ENCODE measurements at places on chromosomes 12 and 14. TPM values are rescaled to one million over a fixed set of nuclear protein-coding genes. Genes with fewer than 3 reads are reported as not detected.

- no peaks in the 10 kb centered on the region for H3K36me3 ChIP-seq
- no peak overlapping the region for H3K4me3 ChIP-seq
- DNase-seq: no peak
- H3K27ac ChIP-seq: no peak overlapping the region
These were observed 18.4 kb upstream of the SRGAP1 start for GRCh38 chr12:63826006-63826585.

DNA sequence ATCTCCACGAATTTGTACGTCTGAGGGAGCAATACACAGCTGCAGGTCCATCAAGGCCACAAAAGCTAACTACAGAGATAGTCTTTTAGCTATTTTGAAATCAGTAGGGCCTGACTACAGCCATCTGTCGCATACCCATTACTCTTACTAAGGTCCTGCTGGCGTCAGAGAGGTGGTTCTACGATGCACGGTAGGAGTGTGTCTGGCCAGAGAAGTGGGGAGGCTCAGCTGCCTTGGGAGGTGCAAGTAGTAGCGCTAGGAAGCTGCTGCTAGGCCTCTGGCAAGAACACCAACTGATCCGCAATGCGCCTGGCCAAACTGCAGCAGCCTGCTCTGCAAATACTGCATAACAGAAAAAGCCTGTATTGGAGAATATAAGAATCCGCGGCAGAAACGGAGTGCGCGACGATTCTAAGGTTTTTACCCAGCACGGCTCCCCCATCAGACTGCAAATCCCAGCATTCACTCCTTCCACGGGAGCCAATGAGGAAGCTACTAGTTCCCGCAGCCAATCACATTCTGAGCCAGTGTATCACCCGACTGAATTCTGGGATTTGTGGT is 743 bp upstream of the CAND1 start:
- H3K27me3 ChIP-seq: no peaks in the 10 kb centered on the region
- DNase-seq: peak; percentile 72
- H3K4me3 ChIP-seq: peak overlapping the region; percentile 95
- H3K36me3 ChIP-seq: no peaks in the 10 kb centered on the region

- H3K27ac ChIP-seq: no peak overlapping the region
- H3K4me3 ChIP-seq: no peak overlapping the region
- DNase-seq: no peak
- no peaks in the 10 kb centered on the region for H3K36me3 ChIP-seq
These were observed 78.6 kb downstream of the KCNK13 start for GRCh38 chr14:90140298-90140955.

DNA sequence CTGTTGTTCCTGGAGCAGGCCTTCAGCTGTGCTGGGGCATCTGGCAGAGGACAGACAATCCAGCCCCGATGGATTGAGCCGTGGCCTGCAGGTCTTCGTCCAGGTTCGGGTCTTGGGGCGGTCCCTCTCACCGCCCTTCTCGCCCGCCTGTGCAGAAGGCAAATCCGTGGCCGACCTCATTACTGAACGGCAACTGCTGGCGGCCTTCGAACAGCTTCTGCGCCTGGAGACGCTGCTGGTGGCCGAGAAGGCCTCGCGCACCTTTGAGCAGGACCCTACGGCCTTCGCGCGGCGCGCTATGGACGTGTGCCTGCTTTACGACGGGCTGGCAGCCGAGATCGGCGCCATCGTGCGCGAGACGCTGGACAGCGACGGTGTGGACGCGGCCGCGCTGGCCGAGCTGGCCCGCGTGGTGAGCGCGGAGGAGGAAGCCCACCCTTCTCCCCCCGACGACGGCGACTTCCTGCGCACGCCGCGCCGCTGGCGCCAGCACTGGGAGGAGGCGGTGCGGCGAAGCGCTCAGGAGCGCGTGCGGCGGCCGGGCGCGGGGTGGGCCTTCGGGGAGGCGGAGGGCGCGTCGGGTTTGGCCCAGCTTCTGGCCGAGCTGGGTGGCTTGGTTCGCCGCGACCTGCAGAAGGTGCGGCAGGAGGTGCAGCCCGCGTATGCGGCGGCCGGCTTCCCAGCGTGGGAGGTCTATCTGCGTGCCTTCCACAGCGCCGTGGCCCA is 7.6 kb downstream of the EXOC3L4 start:
- H3K4me3 ChIP-seq: no peak overlapping the region
- H3K27ac ChIP-seq: no peak overlapping the region
- peaks cover 5% of the 10 kb centered on the region for H3K4me1 ChIP-seq
- no peaks in the 10 kb centered on the region for H3K36me3 ChIP-seq
- H3K27me3 ChIP-seq: peaks cover 26% of the 10 kb centered on the region

Gene GPR65
- total RNA-seq: not detected

Gene SPX
- 0.19 TPM for total RNA-seq

Gene DEPDC4
- 4.1 TPM for total RNA-seq

All from neural crest cell (in vitro differentiated cells).